ENCODE measurements at places on chromosomes 12 and 14.

GRCh38 chr14:24712374-24712773 is 78.4 kb upstream of the GZMB start:
- DNase-seq = no peak

GRCh38 chr14:30291216-30291615 is 267.7 kb upstream of the G2E3 start:
- DNase-seq = no peak

- no peak for DNase-seq
Observed at GRCh38 chr12:130622803-130623202, 93.3 kb downstream of the RIMBP2 start.

DNA sequence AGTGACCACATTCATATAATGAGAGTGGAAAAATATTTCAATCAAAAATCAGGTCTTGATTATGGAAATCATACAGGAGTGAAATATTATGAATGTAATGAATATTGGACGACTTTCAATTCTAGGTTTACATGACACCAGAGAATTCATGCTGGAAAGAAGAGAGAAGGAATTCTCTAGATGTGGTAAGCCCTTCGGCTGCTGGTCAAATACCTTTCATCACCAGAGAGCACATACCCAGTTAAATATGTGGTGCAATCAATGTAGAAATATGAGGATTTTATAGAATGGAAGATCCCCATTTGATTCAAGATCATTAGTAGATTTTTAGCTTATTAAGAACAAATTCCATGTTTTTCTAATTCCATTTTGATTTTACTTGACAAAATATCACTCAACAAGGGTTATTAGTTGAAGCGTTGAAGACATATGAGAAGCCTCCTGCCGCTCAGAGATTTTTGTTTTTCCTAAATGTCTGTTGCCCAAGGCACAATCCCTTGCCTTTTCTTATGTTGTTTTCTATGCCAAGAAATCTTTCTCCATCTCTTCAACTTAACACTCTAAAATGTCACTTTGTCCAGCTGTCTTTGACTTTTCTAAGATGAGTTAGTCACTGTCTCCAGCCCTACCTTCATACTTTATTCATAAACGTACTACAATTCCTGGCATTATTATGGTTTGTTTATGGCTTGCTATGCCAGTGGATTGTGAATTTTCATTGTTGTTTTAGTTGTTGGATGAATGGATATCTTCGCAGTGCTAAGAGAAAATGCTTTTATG is 72.8 kb upstream of the ZDHHC17 start:
- DNase-seq = no peak

DNA sequence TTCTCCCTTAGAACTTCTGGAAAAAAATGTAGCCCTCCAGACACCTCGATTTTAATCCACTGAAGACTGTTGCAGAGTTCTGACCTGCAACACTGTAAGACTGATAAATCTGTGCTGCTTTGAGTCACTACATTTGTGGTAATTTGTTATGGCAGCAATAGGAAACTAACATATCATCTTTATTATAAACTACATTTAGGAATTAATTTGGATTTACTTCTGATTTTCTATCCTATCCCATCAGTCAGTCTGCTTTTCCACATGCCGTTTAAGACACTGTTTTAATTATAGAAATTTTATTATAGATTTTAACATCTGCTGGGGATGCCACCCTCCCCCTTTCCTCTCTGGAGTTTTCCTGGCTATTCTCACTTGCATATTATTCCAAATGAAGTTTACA is 375.2 kb downstream of the DUSP6 start:
- no peak for DNase-seq

GRCh38 chr14:93037351-93037750 is 78.4 kb downstream of the ITPK1 start:
- no peak for DNase-seq

DNA sequence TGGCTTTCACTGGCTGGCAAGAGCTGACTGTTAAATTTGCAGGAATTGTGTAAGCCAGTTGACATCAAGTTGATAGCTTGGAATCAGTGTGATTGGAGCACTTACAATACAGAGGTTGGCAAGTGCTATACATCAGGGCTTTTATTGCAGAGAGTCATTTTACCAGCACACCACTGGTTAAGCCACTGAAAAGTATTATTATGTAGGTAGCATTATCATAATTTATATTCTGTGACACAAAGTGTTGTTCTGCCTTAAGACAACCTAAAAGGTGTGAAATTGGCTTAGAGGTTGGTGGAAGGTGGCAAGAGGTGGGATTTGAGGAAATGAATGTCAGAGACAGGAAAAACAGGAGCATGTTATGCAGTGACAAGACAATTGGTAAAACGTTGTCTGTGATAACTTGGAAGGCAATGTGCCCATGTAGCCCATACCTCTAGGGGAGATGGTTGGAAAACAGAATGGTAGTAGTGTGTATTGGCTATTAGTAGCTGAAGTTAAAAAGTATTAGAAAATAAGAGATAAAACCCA is 172.9 kb upstream of the PRICKLE1 start:
- DNase-seq = no peak

DNA sequence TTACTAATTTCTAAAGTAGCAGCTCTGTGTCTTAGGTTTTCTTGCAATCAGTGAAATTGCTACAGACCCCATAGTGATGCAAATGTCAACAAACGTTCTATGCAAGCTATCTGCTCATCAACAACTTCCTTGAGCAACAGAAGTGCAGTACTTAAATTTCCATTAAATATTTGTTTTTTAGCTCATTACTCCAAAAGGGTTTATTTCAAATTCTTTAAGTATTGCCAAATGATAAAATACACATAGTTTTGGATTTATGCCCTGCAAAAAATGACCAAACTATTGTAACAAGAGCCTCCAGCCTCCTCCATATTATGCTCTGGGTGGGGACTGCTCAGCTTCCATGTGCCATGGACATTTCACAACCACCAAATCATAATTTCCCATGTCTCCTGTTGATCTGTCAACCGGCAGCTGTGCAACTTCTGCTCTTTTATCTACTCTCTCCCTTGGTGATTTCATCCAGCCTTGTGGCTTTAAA is 4.4 kb downstream of the BDKRB1 start:
- DNase-seq = no peak

GRCh38 chr12:124474709-124475108 is 92.7 kb downstream of the NCOR2 start:
- no peak for DNase-seq

DNA sequence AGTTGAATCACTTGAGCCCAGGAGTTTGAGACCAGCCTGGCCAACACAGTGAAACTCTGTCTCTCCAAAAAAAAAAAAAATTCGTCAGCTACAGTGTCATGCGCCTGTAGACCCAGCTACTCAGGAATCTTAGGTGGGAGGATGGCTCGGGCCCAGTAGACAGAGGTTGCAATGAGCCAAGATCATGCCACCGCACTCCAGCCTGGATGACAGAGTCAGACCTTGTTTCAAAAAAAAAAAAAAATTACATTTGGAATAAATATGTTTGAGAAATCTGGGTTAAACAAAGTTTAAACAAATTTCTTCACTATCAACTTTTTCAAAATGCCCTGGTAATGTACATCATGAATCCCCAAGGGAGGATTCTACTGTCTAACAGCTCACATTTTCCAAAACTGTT is 187.0 kb upstream of the RASSF8 start:
- DNase-seq = no peak

Measured in NCI-H1930 (cell line).